ENCODE measurements at places on chromosomes 4 and X.

DNA sequence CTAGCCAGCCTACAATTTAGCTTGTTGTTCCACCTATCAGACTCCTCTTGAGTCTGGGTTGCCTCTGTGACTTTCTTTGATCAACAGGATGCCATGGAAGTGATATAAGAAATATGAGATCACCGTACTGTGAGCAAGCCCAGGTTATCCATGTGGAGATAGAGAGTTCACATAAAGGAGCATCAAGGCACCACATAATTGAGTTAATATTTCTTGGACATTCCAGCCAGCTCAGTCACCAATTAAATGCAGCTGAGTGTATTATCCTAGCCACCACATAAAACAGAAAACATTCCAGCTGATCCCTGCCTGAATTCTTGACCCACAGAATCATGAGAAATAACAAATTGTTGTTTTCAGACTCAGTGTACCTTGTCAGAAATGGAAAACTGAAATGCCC is 253.6 kb downstream of the PPP1R2C start:
- DNase-seq = no peak

DNA sequence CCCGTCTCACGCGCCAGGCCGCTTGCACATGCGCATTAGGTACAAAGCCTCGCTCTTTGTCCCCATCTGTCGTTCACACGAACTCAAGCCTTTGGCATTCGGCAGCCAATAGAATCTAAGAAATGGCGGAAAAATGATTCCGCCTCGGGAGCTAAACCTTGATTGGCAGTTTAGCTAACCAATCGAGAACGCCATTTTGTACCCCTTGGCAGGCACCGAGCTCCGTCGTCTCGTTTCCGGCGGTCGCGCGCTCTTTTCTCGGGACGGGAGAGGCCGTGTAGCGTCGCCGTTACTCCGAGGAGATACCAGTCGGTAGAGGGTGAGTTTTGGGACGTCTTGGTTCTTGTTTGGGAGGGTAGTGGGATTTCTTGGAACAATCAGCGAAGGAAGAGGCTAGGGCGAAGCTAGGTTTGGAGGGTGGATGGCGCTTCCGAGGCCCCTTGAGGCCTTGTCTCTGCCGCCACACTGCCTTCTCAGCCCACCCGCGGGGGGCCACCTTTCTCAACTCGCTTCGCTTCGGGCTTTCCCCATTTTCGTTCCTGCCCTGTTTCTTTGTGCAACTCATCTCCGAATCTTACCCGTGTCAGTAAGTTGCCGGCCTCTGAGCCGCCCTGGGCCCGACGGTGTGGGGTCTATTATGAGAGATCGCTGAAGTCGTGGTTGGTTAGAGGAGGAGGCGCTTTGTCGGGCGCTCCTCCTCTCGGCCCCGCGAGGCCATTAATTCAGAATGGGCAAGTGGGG is at the start of gene NONO:
Gene NONO (plus strand): TSS at position 233 of the 741 bp plus-strand sequence. CDS start 7,003 bp downstream, outside the sequence.
- peak; percentile 91 for DNase-seq

DNA sequence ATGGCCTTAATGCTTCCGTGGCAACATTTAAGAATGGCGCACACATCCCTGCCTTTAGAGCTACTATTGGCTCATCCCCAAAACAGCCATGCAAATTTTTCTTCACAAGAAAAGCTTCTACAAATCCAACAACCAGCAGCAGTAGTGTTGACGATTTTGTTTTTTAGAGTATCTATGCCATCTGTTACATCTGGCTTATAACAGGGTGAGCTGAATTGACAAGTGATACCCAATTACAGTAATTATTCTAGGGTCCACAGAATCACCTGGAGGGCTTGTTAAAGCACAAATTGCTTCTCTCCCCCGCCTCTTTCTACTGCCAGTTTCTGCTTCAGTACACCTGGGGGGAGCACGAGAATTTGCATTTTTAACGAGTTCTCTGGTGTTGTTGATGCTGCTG is 34.1 kb downstream of the DCHS2 start:
- DNase-seq = no peak

DNA sequence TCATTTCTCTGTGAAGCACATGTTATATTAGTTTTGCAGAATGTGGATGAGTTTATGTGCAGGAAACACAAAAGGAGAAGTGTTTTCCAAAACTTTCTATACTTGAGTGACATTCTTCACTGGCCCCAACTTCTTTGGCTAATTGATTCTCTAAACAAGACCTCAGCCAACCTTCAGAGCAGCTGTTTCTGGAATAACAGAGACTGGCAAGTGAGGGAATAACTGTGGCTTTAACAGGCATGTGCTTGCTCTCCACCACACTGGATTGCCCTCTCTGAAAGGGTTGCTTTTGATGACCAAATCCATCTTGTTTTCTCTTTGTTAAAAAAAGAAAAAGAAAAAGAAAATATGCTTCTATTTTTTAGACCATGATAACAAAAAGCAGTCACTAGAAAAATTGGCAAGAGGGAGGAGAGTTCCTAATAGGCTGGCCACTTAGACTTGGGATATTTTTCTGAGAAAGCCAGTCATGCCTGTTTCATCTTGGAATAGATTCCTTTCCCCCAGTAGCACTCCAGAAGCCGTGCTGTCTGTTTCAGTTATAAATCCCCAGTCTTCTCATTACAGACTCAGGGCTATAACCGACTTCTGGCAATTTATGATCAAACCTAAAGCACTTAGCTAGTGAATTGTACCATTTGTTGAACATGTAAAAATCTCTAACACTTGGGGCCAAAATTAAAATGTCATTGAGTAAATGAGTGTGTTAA is 295.0 kb upstream of the NR3C2 start:
- no peak for DNase-seq
